Peyer's patch (tissue), 4 donors: ENCODE measurements at places on chromosomes 1 and 21.

GRCh38 chr1:214364386-214364785 lies 83.4 kb downstream of the SMYD2 start:
- no peaks in the 10 kb centered on the region for H3K36me3 ChIP-seq
- no peaks in the 10 kb centered on the region for H3K27me3 ChIP-seq
- no peak for DNase-seq

- H3K27me3 ChIP-seq: no peaks in the 10 kb centered on the region
- H3K4me3 ChIP-seq: no peak overlapping the region
These were observed 5.3 kb downstream of the TTC24 start for GRCh38 chr1:156584813-156585212.

- DNase-seq: no peak
- H3K4me3 ChIP-seq: no peak overlapping the region
- no peaks in the 10 kb centered on the region for H3K27me3 ChIP-seq
- no peaks in the 10 kb centered on the region for H3K4me1 ChIP-seq
These were observed 36.7 kb upstream of the LRRC8B start for GRCh38 chr1:89487972-89488371.

GRCh38 chr1:15799928-15800835 lies 7.3 kb downstream of the UQCRHL start:
- H3K27ac ChIP-seq: peak overlapping the region; percentile 25
- H3K36me3 ChIP-seq: no peaks in the 10 kb centered on the region
- no peaks in the 10 kb centered on the region for H3K27me3 ChIP-seq
- no peaks in the 10 kb centered on the region for H3K4me1 ChIP-seq
- DNase-seq: peak; percentile 93
